Right lung (tissue), 10 donors: ENCODE measurements at places on chromosomes 1 and 21. TPM values are rescaled to one million over a fixed set of nuclear protein-coding genes. Genes with fewer than 3 reads are reported as not detected.

Gene OR2G2
- not detected for polyA plus RNA-seq

Gene ALPL
- polyA plus RNA-seq = 2.2 TPM

GRCh38 chr21:32886339-32886738 lies 114.8 kb upstream of the PAXBP1 start:
- no peak for DNase-seq

Gene TMEM200B
- 17.0 TPM for polyA plus RNA-seq

DNA sequence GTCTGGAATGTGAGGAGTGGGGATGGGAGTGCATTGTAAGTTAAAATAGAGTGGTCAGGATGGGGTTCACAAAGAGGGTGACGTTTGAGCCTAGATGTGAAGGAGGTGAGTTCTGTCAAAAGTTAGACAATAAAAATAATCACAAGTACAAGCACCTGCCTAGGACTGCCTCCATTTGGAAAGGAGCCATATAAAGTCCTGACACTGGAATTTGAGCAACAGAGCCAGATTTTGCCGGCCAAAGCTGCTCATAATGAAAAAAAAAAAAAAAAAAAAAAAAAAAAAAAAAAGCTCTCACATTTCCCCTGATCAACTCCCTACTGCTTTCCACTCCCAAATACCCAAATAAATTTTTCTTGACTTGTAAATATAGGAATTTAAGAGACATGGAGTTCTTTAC lies 4.1 kb downstream of the PALMD start:
- no peak for DNase-seq

Gene CD1E
- 0.16 TPM for polyA plus RNA-seq
